ENCODE measurements at places on chromosomes 3 and 15. TPM values are rescaled to one million over a fixed set of nuclear protein-coding genes. Genes with fewer than 3 reads are reported as not detected.

DNA sequence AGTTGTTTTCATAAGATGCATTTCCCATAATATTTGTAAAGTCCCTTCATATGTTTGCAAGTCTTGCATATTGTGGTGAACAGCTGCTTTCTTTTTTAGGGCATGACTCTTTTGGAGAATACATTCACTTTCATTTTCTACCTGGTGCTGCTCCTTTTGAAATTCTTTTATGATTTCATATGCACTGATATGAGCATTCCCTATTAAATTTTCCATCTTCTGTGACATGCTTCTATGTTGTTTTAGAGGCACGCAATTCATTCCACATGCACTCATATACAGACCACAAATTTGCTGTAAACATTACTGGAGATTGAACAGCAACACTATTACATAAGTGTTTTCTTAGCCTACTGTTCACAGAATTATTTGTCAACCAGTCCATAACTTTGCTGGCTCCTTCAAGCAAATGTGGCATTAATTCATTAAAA is 92.8 kb upstream of the TNFSF10 start:
- DNase-seq = no peak

Gene IGSF10
- total RNA-seq = 34.6 TPM

GRCh38 chr15:40953713-40954074 is 423 bp downstream of the CHAC1 start:
- no peak for DNase-seq

Gene NPAP1
- not detected for total RNA-seq

DNA sequence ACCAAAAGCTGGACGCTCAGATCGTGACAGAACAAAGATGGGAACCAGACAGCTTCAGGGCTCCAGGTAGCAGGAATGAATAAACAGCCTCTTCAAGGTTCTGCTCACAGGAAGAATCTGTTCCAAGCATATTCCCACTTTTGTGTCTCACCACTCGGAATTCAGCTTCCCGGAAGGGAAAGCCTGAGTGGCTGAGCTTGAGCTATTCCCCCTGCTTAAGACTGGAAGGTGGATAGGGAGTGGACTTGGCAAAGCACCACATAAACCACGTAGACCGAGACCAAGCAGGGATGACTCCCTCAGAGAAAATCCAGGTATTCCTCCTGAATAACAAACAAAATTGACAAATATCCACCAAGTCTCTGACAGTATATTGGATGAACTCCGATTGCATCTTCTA is 180.2 kb upstream of the NR2F2 start:
- DNase-seq = no peak

- no peak for DNase-seq
Measured at GRCh38 chr3:62688050-62688449, 187.2 kb downstream of the CADPS start.

DNA sequence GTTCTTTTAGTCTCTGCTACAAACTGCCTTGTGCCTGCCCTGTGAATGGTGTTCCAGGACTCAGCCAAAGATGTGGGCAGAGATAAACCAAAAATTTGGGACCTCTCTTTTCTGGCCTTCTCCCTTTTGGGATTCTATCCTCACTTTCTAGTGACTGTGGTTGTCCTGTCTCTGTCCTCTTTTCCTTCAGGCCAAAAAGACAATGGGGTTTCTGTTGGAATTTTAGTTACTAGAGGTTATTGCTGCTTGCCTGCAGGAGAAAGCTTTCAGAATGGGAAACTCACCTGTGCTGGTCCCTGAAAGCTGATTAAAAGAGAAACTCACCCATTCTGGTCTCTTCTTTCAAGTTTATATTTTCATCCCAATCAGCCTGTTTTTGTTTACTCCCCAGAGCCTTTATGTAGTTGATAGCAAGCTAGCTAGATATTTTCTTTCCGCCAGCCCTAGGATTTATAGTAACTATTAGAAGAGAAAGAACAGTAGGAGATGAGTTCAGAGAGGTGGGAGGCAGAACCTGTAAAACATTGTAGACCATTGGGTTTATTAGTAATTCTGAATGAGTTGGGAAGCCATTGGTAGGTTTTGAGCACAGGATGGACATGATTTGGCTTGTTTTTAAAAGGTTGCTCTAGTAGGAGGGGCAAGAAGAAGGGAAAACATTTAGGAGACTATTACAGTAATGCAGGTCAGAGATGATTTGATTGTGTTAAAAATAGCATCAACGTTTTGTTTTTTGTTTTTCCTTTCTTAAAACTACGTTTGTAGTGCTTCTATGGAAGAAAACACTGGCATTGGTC is 138.9 kb downstream of the TCF12 start:
- DNase-seq = no peak

GRCh38 chr3:13372656-13373055 is 47.5 kb downstream of the NUP210 start:
- DNase-seq = no peak

DNA sequence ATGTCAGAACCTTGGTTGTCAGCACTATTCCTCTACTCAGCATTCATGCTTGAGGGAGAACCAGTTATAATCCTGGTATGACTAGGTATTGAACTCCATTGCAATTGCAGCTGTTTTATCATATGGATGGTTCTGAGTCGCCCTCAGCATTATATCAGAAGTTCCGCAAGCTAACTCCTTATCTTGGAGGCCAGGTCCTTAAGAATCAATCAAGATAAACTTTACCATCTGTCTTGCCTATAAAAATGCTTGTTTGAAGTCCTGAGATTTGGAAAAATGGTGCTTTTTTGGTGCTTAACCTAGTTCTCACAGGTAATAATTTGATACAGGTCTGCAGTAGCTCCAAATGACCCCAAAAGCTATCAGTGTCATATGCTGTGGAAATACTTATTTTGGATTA is 16.3 kb upstream of the PLSCR1 start:
- DNase-seq = no peak

- DNase-seq = no peak
Measured at GRCh38 chr15:44711743-44712345, 527 bp downstream of the B2M start.

DNA sequence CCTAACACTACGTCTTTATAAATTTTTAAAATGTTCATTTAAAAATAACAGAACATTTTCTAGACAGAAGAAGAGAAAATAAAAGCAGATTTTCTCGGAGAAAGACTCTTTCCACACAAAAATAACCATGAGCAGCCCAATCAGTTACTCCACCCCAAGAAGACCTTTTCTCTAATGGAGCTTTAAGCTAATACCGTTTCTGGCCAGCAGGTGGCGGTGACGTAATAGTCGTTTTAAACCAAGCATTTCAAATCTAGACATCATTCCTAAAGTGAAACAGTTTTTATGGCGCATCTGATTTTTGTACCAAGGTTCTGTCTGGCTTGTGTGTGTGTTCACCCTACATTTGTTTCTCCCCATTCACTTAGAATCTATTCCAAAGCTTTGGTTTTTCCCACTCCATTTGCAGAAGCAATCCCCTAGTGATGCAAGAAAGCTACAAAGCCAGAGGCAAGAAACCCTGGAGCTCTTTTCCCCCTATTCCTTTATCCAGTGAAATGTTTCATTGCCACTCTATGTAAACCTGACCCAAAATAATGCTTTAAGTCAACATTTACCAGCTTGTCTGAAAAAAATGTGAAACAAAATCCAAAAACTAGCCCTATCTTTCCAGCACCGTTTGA is 336.7 kb upstream of the IGF1R start:
- DNase-seq = peak; percentile 54

DNA sequence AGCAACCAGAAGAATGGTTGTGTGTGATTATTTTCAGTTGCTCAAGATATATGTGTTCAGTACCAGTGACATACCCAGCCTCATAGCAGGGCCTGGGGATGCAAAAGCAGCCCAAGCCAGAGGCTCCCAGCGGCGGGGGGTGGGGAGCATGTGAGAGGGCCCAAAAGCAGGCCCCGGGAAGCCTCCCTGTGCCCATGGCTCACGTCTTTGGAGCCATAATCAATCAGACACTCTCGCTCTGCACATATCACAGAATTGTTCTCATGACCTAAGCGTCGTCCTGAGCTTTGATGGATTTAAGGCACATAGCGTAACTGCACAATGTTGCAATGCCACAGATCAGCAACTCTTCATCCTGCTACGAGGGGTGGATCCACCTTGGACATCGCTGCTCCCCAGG is 20.8 kb downstream of the KLHL25 start:
- no peak for DNase-seq

Gene SLC22A13
- total RNA-seq = 0.99 TPM

GRCh38 chr3:42061025-42061712 is 30.0 kb upstream of the TRAK1 start:
- no peak for DNase-seq

Gene MYRIP
- total RNA-seq = 1.5 TPM

Gene HIGD2B
- total RNA-seq = not detected

DNA sequence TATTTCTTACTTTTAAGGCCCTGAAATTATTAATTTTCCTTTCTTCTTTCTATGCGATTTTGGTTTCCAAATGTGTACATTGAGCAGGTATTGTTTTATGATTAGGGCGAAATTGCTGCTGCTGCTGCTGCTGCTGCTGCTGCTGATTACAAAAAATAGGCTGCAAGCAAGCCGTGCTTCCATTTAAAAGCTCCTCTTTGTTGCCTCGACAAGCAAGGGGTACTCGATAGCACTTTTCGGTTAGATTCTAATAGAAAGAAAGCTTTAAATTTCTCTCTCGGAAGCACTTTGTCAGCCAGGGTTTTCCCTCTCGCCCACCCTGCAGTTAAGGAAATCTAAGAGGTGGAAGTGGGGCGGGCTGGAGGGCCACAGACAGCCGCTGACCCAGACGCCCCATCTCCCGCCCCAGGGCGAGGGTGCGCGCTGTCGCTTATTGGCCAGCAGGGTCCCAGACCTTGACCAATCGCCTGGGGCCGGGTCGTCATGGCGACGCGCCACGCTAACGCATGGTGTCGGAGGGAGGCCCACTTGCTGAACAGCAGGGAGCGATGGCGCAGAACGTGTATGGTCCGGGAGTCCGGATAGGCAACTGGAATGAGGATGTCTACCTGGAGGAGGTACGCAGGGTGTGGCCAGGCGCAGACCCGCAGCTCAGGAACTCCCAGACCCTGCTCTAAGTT is at the start of gene CFAP161:
Gene CFAP161, plus strand, starts transcription at position 489 of the 680 bp plus-strand sequence. Its CDS starts 60 bp downstream, at position 549.
- DNase-seq = peak; percentile 16

DNA sequence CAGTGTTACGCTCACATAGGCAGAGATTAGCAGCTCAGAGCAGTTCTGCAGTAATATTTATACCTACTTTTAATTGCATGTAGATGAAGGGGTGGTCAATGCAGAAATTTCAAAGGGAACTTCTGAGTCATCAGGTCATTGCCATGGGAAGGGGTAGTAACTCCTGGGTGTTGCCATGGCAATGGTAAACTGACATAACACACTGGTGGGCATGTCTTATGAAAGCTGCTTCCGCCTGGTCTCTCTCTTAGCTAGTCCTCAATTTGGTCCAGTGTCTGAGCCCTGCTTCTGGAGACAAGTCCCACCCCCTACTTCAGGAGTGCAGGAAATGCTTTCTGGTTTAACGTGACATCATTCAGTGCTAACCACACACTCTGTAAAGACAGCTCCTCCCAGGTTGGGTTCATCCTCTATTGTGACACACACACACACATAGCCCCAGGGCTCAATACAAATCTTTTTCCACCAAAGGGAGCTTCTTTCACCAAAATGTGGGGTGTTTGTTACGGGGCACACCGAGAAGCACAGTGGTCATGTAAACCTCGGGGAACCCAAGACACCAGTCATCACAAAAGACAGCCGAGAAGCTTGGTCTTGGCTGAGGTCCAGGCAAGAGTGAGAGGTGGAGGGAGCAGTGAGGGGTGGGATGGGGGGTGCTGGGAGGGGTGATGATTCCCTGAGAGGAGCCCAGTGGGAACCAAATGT is 74.5 kb downstream of the TLE3 start:
- no peak for DNase-seq

- no peak for DNase-seq
Measured at GRCh38 chr3:13477943-13478342, 2.2 kb upstream of the HDAC11 start.

Gene LRRIQ4
- total RNA-seq = not detected

Gene C15orf61
- total RNA-seq = 1.6 TPM

GRCh38 chr3:107522510-107523288 is at the start of gene BBX:
Gene BBX, plus strand, starts transcription at chr3:107522962. Its CDS starts 187,499 bp downstream, at chr3:107710461.
- peak; percentile 66 for DNase-seq
